ENCODE measurements at places on chromosomes 11 and 22.
A peak's percentile ranks its signal among the peaks of the same experiment; 100 is the strongest.

DNA sequence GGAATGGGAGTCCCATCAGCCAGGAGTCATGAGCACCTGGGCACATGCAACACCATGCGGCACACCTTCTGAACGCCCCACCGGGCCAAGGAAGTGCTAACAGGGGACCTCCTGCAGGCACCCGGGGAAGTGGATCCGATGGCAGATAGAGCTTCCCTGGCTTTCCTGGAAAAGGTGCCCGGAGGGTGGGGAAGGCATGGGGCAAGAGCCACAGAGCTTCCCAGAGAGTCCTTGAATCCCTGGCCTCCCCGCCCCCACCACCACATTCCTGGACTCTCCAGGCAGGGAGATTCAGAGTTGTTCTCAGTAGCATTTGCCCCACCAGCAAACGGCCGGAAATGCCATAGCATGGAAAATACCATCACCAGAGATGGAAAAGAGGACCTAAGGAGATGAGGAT, 8.3 kb downstream of the TRIM29 start:
- no peak for DNase-seq

GRCh38 chr11:128471138-128471661, 116.2 kb downstream of the ETS1 start:
- DNase-seq, result no peak

DNA sequence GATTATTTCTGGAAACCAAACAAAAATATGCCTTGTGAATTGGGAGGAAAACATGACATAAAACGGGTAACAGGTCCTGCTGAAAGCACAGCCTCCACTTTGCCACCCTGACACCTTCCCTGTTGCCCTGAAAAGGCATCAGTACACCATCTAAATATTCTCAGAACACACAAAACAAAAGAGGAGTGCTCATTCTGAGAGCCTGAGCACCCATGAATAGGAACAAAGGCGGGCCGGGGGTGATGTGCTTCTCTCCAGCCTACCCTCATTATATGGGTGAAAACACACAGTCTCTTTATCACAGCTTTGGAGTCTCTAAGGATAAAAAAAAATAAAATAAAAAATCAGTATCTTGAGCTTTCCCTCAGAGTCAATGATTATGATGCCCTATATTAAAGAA, 19.7 kb downstream of the SCUBE2 start:
- DNase-seq, result no peak

DNA sequence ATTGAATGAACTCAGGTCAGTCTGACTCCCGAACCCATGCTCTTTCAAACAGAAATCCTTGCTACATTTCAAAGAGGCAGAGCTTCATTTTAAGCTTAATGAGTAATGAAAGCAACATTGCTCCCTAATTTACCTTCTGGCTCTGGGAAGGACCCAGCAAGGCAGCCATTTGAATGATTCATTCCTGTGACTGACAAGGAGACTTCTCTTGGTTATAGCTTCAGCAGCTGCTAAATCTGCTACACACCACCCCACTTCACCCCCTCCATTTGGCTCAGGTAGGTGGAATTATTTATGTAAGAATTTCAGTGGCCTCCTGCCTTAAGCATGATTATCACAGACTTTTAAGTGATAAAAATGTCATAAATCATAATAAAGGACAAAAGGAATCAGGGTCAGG, 117.7 kb downstream of the KCNC1 start:
- no peak for DNase-seq

DNA sequence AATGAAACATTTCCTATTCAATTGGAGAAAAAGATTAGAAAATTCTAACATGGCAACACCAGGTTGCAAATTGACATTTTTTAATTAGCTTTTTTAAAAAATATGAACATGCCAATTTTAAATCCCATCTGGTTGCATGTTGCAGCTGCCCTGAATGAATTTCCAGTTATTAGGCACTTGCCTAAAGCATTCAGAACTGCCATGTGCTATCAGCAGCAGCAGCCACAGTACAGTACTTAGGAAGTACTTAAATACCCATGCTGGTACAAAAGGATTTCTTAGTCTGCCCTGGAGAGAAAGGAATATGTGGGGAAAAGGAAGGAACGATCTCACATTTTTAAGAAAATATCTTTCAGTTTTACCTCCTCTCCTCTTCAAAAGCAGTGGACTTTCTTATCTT, 46.2 kb downstream of the FAM168A start:
- no peak for DNase-seq

DNA sequence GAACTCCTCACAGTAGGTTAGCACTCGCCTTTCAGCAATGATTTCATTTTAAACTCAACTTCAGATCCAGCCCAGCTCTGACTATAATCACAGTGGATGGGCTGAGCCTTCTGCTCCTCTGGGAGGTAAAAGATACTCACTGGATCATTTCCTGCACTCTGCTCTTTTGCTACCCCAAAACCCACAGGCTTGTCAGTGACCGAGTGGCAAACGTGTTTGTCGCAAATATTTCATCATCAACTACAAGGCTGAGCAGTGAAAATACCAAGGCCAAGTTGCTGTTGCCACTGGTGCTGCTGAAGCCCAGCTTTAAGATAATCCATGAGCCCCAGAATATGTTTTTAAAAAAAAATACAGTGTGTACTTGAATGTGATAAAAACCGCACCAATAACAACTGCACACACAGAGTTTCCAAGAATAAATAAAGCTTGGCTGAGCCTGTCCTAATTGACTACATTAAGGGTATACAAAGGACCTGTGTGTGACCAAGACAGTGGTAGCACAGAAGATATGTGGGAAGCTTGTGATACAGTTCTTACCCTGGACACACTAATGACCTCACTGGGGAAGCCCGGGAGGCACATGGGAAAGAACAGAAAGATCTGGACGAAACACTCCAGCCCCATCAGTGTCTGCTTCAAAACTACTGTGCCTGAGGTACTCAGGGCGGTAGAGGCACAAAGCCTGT, 41.3 kb downstream of the ABTB2 start:
- DNase-seq, result no peak

- DNase-seq, result no peak
Measured at GRCh38 chr22:26587991-26588613, 1.8 kb downstream of the TPST2 start.

DNA sequence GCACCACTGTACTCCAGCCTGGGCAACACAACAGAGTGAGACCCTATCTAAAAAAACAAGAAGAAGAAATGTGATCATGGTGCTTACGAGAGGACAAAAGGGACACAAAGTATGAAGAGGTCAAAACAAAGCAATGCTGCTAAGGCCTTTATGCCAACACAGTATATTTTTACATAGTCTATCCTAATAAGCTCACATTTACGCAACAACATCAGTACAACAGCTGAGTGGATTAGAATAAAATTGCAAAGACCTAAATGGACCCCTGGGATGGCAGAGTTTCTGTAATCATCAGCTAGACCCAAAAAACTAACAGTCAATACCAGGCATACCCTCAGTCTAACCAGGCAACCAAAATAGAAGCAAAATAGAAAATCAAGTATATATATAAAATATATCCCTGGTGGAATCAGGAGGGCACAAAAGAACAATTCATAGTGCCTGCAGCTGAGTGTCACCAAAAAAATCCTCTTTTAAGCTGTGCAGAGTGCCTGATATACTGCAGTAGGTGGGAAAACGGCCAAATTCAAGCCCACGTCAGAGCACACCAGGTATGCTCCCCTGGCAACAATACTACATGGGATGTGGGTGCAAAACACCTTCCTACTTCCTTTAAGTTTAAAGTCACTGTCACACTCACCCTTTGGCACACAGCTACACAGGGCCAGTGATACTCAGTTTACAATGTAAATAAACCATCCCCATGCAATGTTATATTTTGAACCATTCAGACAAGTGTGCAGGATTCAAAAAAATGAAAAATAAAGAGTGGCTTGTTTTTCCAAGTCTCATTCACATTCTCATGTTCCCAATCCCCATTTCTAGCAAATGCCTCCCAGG, 57.8 kb downstream of the RBFOX2 start:
- DNase-seq, result no peak

DNA sequence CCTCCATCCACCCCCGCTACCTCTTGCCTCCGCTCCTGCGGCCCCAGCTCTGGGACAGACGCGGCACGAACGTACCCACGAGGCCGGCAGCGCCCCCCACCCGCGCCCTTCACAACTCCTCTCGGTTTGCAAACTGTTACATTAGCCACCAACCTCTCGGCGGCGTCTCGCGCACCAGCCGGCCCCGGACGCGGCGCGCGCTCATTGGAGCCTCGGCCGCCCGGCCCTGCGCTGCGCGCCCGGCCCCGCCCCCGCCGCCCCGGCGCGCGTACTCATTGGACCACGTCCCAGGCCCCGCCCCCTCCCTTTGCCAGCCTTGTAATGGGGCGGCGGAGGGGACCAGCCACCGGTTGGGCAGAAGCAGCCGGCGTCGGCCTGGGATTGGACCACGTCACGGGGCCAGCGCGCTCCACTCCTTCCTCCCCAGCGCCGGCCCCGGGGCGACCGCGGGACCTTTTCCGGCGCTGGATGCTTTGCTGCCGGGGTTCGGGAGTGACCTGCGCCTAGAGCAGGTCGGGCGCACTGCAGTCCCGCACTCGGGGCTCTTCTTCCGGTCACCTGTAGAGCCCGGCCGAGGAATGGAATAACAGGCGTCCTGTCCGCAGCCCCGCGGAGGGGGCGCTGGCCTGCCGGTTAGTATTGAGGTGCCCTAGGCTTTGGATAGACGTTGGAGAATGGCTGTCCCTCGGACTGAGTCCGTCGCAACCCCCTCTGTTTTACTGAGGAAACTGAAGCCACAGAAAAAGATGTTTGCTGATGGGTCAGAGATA, at the start of gene HYOU1:
Gene HYOU1 (minus strand): TSS at position 206 of the 770 bp plus-strand sequence. CDS start 1,045 bp downstream, outside the sequence.
- peak; percentile 97 for DNase-seq

Measured in stimulated activated effector memory CD8-positive, alpha-beta T cell treated with anti-CD3 and anti-CD28 coated beads, Interleukin-12 subunit alpha, Interleukin-12 subunit beta, amount 100 ng/mL, for 72 hours (primary cell).